ENCODE measurements at places on chromosomes 6 and 20. TPM values are rescaled to one million over a fixed set of nuclear protein-coding genes. Genes with fewer than 3 reads are reported as not detected.

- no peak for DNase-seq
Measured at GRCh38 chr20:33944914-33945313, 48.8 kb upstream of the RALY start.

DNA sequence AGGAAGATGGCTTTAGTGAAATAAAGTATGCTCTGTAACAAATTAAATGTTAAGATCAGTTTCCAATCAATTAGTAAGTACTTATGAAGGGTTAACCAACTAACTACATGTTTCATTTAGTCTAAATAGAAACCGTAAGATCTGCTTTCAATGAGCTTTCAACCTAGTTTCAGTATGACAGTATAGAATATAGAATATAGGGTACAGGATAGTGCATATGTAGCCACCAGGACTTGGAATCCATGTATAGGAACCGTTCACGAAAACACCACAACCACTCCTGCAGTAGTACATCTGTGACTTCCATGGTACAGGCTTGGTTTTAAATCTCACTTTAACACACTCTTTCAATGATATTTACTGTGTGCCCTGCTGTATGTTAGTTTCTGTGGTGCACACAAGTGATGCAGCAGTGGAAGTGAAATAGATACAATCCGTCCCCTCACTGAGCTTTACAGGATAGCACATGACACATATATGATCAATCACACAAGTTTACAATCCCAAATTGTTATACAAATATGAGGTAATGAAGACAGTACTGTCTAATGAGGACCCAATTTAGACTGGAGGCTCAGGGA is 479.7 kb upstream of the MARCKS start:
- DNase-seq, result no peak

RIPOR2 gene
- total RNA-seq, result 111 TPM

ID1 gene
- total RNA-seq, result 1.8 TPM

LST1 gene
- total RNA-seq, result 11.5 TPM

- DNase-seq, result no peak
Measured at GRCh38 chr6:11931296-11932035, 80.6 kb upstream of the HIVEP1 start.
